ENCODE measurements at places on chromosomes 3 and 15. TPM values are rescaled to one million over a fixed set of nuclear protein-coding genes. Genes with fewer than 3 reads are reported as not detected.

Gene LMAN1L
- total RNA-seq = not detected

Gene VWA5B2
- 0.60 TPM for total RNA-seq

Gene SOX2
- 0.45 TPM for total RNA-seq

Gene LACTB
- 25.5 TPM for total RNA-seq

Gene DPPA4
- not detected for total RNA-seq

Gene SAMMSON
- not detected for total RNA-seq

Gene IL16
- total RNA-seq = not detected

Gene AHSG
- total RNA-seq = 0.11 TPM

Gene BCHE
- 1.1 TPM for total RNA-seq

Gene LIPH
- total RNA-seq = 5.1 TPM

Data from A549 treated with Mapracorat at 1 μM for 4 hours (cell line).